ENCODE measurements at places on chromosomes 5 and 9.

- no peak for DNase-seq
These were observed 2.0 kb downstream of the NR2F1-AS1 start for GRCh38 chr5:93578813-93579691.

DNA sequence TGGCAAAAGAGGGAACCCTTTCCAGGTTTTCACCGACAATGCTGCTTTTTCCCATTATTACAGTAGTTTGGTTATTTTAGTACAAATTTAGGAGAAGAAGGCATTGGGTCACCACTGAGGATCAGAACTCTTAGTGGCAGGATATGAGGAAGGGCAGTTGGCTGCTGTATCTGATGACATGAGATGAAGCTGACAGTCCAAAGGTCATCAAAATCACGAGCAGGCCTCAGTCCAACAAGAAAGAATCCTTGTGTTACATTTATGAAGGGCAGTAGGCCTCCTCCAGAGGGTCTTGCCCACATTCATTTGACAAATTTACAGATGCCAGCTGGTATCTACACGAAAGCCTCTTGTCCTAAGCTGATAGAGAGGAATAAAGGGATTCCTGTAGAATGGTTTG, 49.5 kb upstream of the COL15A1 start:
- no peak for DNase-seq

GRCh38 chr9:128607642-128608350, 48.9 kb downstream of the DYNC2I2 start:
- no peak for DNase-seq

- DNase-seq: no peak
These were observed 191.4 kb upstream of the SGCD start for GRCh38 chr5:156135531-156135930.

GRCh38 chr5:133730346-133730745, 118.0 kb upstream of the FSTL4 start:
- no peak for DNase-seq

- no peak for DNase-seq
These were observed 22.4 kb downstream of the TRIO start for GRCh38 chr5:14165375-14166106.

- no peak for DNase-seq
These were observed 15.2 kb upstream of the PHYKPL start for GRCh38 chr5:178247481-178248456.

DNA sequence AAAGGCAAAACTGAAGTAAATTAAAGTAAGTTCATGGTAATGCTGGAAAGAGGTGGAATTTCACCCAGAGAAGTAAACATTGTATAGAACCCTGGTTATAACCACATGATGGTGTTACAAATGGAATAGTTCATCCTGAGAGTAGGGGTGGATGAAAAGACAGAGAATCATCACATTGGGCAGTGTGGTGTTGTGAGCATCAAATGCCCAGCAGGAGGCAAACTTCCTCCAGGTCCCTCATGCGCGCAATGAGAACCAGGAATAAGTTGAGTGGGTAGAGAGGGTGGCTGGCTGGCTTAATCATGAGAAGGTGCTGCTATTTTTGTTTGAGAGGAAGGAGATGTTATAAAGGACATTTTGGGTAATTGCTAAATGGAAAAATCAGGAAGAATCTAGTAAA, 163.3 kb upstream of the HMHB1 start:
- no peak for DNase-seq
